ENCODE measurements at places on chromosomes 3 and 15.
A peak's percentile ranks its signal among the peaks of the same experiment; 100 is the strongest.

DNA sequence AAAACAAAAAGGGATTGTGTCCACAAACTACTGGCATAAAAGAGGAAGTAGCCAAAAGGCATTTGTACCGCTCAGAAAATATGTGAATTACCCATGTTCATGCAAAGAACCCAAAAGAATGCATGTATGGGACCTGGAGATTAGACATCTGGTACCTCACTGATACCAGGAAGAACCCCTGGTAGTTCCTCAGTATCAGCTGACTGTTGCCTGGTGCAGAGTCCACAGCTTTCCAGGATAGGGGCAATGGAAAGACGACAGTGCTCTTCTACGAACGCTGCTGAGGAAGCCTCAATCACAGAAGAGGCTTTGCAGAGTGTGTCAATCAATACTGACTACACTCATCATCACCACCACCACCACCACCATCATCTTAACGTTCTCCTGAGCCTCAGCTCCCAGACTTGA is 63.3 kb downstream of the ATP8B4 start:
- DNase-seq: no peak

DNA sequence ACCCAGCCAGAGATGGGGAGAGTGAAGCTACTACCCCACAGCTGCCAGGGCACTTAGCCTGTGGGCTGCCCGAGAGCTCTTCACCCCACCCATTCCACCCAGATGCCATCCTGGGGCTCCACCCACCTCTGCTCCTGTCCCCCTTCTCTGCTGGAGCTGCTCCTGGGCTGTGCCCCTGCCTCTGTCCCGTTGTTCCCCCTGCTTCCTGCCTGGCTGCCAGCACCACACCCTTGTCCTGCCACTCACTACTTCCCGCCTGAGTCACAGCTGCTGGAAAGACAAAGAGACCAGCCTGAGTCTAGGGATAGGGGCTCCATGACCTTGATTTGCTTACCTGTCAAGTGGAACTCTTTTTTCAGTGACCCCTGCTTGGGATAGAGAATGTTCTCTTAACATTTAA is 12.4 kb downstream of the GNAI2 start:
- peak; percentile 77 for DNase-seq

GRCh38 chr15:89168316-89168833 is 53.0 kb downstream of the RLBP1 start:
- DNase-seq: no peak

DNA sequence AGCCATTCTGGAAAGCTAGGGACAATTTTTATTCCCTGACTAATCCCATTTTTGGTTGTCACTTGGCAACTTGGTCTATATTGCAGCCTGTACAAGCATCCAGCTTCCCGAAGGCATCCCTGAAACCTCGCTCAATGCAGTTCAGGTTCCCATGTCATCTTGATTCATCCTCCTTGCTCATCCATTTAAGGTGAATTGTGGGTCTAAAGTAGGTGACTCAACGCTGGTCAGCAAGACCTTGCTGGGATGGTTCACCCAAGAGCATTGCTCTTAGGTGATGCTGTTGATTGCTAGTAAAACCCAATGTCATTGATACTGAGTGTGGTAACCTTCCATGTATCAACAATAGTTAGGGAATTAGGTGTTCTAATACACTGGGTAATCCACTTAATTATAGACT is 13.1 kb upstream of the RAB8B start:
- no peak for DNase-seq

- peak; percentile 4 for DNase-seq
Measured at GRCh38 chr15:94164202-94164807, 67.1 kb upstream of the MCTP2 start.

GRCh38 chr15:82647835-82648256 is 683 bp upstream of the CPEB1 start:
- no peak for DNase-seq

DNA sequence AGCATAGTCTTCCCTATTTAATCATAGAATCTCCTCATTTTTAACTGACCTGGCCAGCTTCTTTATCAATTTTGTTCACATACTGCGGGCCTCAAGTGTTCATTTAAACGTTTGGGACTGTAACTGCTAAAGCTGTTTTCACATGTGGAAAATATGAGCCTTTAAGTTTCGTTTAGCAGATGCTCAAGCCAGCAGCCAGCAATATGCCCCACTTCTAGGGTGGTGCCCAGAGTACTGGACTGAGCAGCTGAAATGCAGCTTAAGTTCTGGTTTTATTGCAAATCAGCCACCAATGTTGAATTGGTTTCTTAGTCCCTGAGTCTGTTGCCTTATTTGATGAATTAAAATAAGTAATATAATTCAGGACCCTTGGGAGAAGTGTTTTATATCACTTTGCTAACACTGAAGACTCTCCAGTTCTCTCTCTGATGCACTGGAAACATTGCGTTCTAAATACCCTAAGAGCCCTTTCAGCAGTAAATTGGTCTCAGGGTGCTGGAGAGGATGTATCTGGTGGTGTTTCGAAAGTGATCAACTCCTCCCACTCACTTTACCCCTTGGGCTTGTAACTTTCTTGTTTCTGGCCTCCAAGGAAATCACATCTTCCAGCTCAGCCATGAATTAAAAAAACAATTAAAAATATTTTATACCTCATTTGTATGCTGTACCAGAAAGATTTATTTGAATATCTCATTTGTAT is 61.7 kb downstream of the B3GALNT1 start:
- no peak for DNase-seq

GRCh38 chr3:42070524-42070923 is 20.6 kb upstream of the TRAK1 start:
- no peak for DNase-seq

- no peak for DNase-seq
Measured at GRCh38 chr15:100075229-100075628, 266.5 kb downstream of the ADAMTS17 start.

DNA sequence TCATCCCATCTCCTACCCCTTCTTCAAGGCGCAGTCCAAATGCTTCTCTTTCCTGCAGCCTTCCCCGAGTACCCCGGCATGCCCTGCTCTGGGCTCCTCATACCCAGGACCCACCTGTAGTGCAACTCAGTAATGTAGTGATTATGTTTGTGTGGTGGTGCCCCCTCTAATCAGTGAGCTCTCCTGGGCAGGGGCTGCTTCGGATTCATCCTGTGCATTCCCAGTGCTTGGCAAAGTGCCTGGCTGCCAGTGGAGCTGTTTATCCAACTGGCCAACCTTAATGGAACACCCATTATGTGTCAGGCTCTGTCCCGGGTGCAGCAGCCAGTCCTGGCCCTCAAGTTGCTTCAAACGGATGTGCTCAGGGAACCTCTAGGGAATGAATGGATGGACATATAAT is 174.4 kb upstream of the LINGO1 start:
- DNase-seq: no peak

DNA sequence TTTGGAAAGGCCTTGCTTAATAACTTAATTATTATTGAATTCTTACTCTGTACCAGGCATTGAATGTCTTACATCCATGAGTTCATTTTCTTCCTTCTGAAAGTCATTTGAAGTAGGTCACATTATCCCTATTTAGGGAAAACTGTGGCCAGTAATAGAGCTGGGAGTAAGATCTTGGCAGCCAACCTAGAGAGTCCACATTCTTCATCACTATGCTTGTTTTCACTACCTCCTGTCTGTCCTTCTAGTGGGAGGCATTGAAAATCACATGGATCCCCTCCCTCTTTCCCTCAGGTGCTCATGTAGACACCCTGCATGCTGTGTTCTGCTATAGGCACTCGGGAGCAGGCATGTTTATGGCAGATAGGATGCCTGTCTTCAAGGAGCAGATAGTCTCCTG is 154.9 kb downstream of the EBLN2 start:
- DNase-seq: no peak

GRCh38 chr15:31482122-31482922 is 155.7 kb downstream of the KLF13 start:
- DNase-seq: no peak

- DNase-seq: no peak
Measured at GRCh38 chr3:62835554-62836236, 39.5 kb downstream of the CADPS start.

DNA sequence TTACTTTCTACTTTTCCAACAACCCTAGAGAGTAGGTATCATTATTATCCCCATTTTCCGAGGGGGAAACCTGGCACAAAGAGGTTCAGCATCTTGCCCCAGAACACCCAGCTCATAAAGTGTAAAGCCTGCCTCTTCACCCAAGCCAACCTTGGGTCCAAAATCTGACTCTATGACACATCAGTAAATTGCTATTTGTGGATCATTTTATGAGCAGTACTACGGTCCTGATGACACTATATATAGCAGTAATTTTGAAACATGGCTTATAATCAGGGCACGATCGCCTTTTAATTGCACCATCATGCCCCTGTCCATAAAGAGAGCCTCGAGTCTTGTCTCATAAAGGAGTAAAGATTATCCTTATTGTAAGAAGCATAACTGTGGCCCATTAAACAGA is 9.7 kb downstream of the MAGI1 start:
- DNase-seq: no peak

GRCh38 chr3:7166460-7166859 is 305.5 kb downstream of the GRM7 start:
- no peak for DNase-seq

DNA sequence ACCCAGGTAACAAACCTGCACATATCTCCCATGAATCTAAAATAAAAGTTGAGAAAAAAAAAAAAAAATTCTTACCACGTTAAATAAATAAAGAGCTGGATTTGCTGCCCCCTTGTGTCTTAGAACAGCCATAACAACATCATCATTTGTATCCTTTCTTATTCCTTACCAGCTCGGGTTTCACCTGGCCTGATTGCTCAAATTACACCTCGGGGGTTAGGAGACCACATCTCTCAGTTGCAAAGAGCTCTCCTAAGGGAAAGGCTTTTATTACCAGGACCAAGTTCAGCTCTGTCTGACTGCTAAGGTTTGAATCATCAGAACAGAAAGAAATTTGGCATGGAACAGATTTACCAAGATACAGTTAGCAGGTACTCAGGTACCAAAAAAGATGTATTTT is 25.8 kb upstream of the RPL39L start:
- peak; percentile 62 for DNase-seq

GRCh38 chr15:71117714-71118305 is 2.5 kb downstream of the THSD4 start:
- DNase-seq: no peak

- no peak for DNase-seq
Measured at GRCh38 chr15:89978914-89979313, 22.2 kb upstream of the ZNF710 start.

- no peak for DNase-seq
Measured at GRCh38 chr3:33926998-33927605, 128.7 kb downstream of the PDCD6IP start.

DNA sequence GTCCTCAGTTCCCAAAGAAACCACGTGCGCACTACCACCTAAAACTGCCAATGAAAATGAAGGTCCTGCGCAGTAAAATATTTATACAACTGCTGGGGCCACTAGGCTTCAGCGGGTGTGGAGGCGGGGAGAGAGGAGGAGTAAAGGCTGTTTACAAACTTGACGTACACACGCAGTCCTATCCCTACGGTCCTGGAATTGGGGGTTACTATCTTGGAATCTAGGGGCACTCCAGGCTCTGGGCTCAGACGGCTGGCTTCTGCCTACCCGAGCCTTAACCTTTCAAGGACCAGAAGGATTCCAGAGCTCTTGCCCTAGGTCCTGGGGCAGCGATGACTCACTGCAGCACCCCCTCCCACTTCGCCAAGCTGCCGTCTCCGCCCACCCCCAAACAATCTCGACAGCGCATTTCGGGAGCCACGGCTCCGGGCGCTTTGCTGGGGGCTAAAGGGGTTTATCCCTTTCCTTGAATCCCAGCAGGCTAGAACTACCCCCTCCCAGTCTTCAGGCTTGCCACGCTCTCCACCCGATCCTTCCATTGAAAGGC is 3.0 kb downstream of the ADAMTS9 start:
- DNase-seq: peak; percentile 83

DNA sequence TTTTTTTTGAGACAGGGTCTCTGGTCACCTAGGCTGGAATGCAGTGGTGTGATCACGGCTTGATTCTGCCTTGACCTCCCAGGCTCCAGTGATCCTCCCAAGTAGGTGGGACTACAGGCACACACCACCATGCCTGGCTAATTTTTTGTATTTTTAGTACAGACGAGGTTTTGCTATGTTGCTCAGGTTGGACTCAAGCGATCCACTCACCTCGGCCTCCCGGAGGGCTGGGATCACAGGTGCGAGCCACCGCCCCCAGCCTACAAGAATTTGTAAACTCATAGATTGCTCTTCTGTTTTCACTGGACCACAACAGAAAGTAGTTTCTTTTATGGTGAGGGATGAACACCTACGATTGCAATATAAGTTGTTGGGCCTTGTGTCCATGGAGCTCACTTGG is 7.4 kb downstream of the IGF1R start:
- DNase-seq: no peak

- DNase-seq: no peak
Measured at GRCh38 chr3:193722566-193722965, 129.6 kb downstream of the OPA1 start.

DNA sequence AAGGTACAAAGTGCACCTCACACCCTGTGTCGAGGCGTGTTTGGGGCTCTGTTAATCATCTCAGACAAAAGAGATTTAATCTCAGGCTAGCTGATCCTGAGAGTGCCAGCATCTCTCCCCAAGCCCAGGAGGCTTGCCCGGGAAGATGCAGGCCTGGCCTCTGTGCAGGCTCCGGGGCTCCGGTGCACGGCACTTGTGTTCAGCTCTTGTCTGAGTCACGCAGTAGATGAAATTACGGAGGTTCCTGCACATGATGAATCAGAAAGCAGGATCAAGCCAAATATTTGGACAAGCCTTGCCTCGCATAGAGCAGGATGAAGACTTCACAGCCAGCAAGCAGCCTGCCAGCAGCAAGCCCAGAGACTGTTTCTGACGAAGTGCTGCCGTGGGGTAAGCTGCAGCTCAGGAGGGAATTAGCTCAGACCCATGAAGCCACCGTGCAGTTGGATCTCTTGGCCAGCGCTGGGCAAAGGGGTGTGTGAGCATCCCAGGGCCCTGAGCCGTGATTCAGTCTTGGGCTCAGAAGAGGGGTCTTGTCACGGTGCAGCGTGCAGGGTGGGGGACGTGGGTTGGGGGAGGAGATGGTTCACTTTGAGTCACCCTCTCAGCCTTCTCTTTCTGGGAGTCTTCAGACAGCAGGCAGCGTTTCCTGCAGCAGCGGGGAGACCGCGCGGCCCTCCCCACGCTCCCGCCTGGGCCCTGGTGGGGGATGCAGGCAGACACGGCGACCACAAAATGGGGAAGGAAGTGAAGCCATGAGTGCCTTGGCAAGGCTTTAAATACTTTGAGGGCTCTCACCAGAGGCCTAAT is 89.2 kb upstream of the MEF2A start:
- peak; percentile 84 for DNase-seq

DNA sequence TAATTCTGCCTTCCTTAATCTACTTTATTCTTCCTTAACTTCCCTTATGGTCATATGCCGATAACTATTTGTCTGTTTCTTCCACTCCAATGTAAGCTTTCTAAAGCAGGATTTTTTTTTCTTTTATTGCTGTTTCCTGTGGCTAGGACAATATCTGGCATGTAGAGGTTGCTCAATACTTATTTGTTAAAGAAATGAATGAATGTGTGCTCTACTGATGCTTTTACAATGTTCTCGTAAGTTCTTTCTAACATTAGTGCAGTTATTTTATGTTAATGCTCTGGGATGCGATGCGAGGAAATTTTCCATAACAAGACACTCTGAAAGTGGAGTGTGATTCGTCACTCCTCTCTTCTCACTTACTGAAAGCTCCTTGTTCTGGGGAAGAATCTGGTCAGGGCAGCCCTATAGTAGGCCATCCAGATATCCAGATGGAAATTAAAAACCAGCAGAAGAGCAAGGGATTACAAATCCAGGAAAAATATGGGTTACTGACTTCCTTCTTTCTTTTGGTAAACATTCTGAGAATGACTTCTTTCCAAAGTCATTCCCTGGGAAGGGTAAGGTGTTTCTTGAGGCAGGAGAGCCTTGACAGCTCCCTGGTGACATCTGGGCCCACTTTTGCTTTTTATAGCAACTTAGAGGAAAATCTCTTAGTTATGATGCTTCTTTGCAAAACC is 420.4 kb downstream of the PDCD6IP start:
- DNase-seq: peak; percentile 30
